Tibial nerve (tissue), 4 donors: ENCODE measurements at places on chromosomes 1 and 21. TPM values are rescaled to one million over a fixed set of nuclear protein-coding genes. Genes with fewer than 3 reads are reported as not detected.

Gene MORN1
- total RNA-seq = 21.9 TPM

DNA sequence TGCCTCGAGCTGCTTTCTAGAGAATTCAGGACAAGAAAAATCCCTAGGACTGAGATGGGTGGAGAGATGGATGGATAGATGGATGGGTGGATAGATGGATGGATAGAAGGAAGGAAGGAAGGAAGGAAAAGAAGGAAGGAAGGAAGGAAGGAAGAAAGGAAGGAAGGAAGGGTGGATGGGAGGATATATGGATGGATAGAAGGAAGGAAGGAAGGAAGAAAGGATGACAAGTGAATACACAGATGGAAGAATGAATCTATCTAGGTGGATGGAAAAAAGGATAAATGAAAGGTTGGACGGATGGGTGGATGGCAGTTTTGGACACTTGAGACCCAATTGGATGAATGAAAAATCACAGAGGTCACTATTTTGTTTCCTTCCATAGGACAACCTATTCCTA, 120.4 kb upstream of the KAZN start:
- H3K36me3 ChIP-seq = no peaks in the 10 kb centered on the region
- H3K4me1 ChIP-seq = no peaks in the 10 kb centered on the region
- H3K4me3 ChIP-seq = no peak overlapping the region
- no peaks in the 10 kb centered on the region for H3K27me3 ChIP-seq
- H3K27ac ChIP-seq = no peak overlapping the region

- peaks cover 16% of the 10 kb centered on the region for H3K36me3 ChIP-seq
- no peaks in the 10 kb centered on the region for H3K4me1 ChIP-seq
- no peaks in the 10 kb centered on the region for H3K27me3 ChIP-seq
- DNase-seq = no peak
- no peak overlapping the region for H3K4me3 ChIP-seq
- no peak overlapping the region for H3K27ac ChIP-seq
These were observed 126.1 kb downstream of the DISP1 start for GRCh38 chr1:222940906-222941305.

DNA sequence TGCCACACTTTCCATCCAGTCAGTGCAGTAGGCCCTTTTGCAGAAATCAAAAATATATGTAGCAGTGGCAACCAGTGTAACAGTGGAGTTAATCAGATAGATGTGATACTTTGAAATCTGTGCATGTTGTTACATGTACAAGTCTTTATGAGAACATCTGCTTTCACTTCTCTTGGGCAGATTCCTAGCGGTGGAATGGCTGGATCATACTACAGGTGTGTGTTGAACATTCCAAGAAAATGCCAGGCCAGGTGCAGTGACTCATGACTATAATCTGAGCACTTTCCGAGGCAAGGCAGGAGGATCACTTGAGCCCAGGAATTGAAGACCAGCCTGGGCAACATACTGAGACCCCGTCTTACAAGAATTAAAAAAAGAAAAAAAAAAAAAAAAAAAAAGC, 55.3 kb downstream of the GNB1 start:
- H3K4me3 ChIP-seq = no peak overlapping the region
- no peaks in the 10 kb centered on the region for H3K27me3 ChIP-seq
- no peaks in the 10 kb centered on the region for H3K36me3 ChIP-seq
- H3K4me1 ChIP-seq = peaks cover 54% of the 10 kb centered on the region

DNA sequence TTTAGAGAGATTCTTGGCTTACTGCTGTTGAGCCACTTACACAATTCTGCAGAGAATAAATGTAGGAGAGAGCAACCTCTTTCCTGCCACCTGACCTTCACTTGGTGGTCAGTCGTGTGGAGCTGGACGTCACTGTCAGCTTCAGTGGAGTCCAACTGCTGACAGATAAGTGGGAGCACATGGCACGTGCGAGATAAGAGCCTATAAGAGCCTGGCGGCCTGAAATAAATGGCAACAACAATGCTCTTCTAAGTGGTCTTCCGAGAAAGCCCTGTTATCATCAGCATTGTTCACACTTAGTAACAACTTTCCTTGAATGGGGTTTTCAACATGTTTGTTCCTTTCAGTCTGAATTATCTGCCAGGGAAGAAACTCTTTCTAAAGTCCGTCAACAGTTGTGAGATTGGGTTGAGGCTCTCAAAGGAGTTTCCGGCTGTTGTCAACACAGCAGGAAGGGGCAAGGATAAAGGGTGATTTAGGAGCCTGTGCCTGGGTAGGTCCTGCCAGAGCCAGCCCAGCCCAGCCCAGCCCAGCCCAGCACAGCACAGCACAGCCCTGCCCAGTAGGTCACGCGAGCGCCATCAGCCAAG, 57.2 kb upstream of the RUNX1 start:
- no peak overlapping the region for H3K4me3 ChIP-seq
- H3K27ac ChIP-seq = no peak overlapping the region
- DNase-seq = no peak

GRCh38 chr1:54476530-54477109, 70.4 kb upstream of the SSBP3 start:
- no peak for DNase-seq
- no peak overlapping the region for H3K4me3 ChIP-seq
- H3K4me1 ChIP-seq = peaks cover 19% of the 10 kb centered on the region
- peaks cover 4% of the 10 kb centered on the region for H3K27me3 ChIP-seq
- H3K36me3 ChIP-seq = no peaks in the 10 kb centered on the region
- H3K27ac ChIP-seq = no peak overlapping the region
